ENCODE measurements at places on chromosomes 12 and 14.
A peak's percentile ranks its signal among the peaks of the same experiment; 100 is the strongest.

- H3K4me3 ChIP-seq: no peak overlapping the region
- peaks cover 6% of the 10 kb centered on the region for H3K4me1 ChIP-seq
- DNase-seq: no peak
- no peaks in the 10 kb centered on the region for H3K27me3 ChIP-seq
Observed at GRCh38 chr12:1473418-1473817, 121.0 kb downstream of the FBXL14 start.

DNA sequence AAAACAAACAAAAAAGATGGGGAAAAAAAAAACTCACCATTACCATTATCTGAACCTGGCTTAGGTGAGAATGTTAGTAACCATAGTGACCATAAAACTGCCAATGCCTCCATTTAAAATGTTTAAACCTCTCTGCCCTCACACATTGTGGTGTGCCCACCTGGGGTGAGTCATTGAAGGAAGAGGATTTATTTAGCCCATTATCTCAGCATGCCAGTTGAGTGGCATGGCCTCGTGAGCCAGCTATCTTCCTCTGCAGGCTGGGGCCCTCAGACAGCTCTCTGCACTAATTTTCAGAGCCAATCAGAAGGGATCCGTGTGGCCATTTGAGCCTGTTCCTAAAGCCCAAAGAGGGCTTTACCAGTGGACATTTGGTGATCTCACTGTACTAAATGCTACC, 81.8 kb upstream of the CCDC198 start:
- no peaks in the 10 kb centered on the region for H3K4me1 ChIP-seq
- no peak overlapping the region for H3K27ac ChIP-seq
- no peak overlapping the region for H3K4me3 ChIP-seq
- H3K27me3 ChIP-seq: no peaks in the 10 kb centered on the region
- DNase-seq: no peak

DNA sequence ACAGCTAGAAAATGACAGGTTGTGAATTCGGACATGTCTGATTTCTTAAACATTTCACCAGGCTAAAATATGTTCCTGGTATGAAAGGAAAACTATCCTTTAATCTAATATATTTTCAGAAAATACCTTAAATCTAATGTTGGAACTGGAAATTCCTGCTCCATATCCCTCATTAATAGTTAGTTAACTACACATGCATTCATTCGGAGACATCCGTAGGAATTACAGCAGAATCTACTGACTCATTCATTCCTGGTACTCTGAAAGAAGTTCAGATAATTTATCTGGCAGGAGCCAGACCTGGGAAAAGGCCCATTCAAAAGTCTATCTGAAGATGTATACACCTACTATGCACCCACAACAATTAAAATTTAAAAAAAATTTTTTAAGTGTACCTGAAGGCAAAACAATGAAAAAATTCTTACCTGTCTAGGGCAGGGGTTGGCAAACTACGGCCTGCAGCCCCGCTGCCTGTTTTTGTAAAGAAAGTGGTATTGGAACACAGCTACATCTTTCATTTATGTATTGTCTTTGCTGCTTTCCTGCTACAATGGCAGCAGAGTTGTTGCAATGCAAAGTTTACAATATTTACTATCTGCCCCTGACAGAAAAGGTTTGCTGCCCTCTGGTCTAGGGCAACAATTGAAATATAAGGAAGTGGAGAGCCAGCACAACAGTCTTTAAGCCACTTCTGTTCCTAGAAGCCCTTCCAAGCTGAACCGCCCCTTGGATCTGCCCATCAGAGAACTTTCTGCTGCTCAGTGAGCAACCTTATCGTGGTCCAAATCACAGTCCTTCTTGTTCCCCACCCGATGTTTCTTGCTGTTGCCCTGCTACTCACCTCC, 17.9 kb upstream of the NFYB start:
- DNase-seq: no peak
- H3K4me1 ChIP-seq: peaks cover 10% of the 10 kb centered on the region

DNA sequence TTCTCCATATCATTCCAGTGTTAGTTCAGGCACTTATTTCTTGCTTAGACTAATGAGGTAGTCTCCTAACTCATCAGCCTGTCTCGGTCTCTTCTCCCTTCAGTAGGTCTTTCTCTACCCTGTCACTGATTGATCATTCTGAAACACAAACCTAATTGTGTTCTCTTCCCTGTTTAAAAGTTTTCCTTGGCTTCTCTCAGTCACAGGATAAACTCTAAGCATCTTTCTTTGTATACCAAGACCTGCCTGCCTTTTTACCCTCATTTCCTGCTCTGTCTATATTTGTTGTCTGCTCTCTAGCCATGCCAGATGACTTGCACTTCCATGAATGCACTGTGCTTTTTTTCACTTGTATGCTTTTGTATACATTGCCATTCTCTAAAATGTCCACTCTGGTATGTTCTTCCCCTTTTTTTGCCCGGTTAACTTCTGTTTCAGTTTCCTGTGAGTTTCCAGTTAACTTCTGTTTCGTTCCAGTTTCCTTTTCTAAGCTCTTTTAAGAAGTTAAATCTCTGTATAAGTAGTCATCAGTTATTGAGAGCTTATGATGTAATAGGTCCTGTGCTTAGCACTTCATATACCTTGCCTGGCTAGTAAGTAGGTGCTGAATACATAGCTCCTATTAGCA, 12.8 kb downstream of the DIP2B start:
- DNase-seq: peak; percentile 45
- H3K27ac ChIP-seq: no peak overlapping the region
- no peak overlapping the region for H3K4me3 ChIP-seq

DNA sequence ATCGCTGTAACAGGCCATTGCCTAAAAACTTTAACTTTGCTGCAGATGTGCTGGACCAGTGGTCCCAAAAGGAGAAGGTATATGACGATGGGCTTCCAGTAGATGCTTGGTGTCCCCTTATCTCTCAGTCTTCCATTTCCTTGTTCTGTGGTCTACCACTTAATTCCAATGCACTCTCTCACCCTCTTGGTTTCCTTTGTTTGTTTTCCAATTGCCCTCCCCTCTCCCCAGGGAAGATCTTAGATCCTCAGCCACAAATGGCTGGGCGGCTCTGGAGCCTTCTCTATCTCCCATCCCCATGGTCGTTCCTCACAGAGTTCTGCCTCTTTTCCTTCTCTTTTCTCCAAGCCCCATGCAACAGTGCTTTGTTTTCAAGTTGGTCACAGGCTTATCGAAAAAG, 584 bp downstream of the ACSM4 start:
- H3K27me3 ChIP-seq: peaks cover 4% of the 10 kb centered on the region
- H3K27ac ChIP-seq: no peak overlapping the region
- no peaks in the 10 kb centered on the region for H3K4me1 ChIP-seq

GRCh38 chr12:40583743-40584142, 108.5 kb upstream of the CNTN1 start:
- H3K27me3 ChIP-seq: no peaks in the 10 kb centered on the region
- H3K4me3 ChIP-seq: no peak overlapping the region
- no peak overlapping the region for H3K27ac ChIP-seq
- H3K36me3 ChIP-seq: peaks cover 2% of the 10 kb centered on the region
- no peaks in the 10 kb centered on the region for H3K4me1 ChIP-seq

DNA sequence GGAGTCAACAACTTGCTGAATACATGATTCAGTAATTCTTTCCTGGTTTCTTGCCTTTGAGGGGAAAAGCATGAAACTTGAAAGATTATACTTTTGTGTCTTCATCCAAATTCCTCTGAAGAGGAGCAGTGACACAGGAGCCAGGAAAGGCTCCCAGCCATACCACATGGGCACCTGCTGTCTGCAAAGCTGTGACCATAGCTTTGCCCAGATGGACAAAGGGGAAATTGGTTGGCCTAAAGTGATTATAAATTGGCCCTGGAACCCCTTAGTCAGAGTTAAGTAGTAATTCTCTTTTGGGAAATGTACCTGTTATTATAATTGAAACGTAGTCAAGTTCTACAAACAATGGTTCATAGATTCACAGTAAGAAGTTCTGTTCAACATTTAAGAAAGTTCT, 44.3 kb upstream of the DCN start:
- no peak overlapping the region for H3K27ac ChIP-seq
- H3K4me1 ChIP-seq: no peaks in the 10 kb centered on the region
- H3K27me3 ChIP-seq: peaks cover 10% of the 10 kb centered on the region
- no peak for DNase-seq
- H3K4me3 ChIP-seq: no peak overlapping the region

GRCh38 chr14:61438497-61438859, 117.1 kb downstream of the PRKCH start:
- no peaks in the 10 kb centered on the region for H3K36me3 ChIP-seq
- no peak overlapping the region for H3K27ac ChIP-seq
- H3K4me3 ChIP-seq: no peak overlapping the region
- peaks cover 15% of the 10 kb centered on the region for H3K4me1 ChIP-seq
- no peaks in the 10 kb centered on the region for H3K27me3 ChIP-seq
- DNase-seq: no peak

GRCh38 chr12:2625289-2625612, 169.5 kb upstream of the FKBP4 start:
- peaks cover 7% of the 10 kb centered on the region for H3K4me1 ChIP-seq
- H3K27me3 ChIP-seq: peaks cover 29% of the 10 kb centered on the region
- no peaks in the 10 kb centered on the region for H3K36me3 ChIP-seq

GRCh38 chr14:96911499-96912149, 114.4 kb downstream of the VRK1 start:
- no peak overlapping the region for H3K27ac ChIP-seq
- no peak overlapping the region for H3K4me3 ChIP-seq
- DNase-seq: no peak
- peaks cover 46% of the 10 kb centered on the region for H3K36me3 ChIP-seq

- H3K36me3 ChIP-seq: peaks cover 6% of the 10 kb centered on the region
- DNase-seq: no peak
- no peak overlapping the region for H3K4me3 ChIP-seq
- no peaks in the 10 kb centered on the region for H3K27me3 ChIP-seq
Observed at GRCh38 chr12:107583551-107583950, 102.0 kb upstream of the PWP1 start.

- DNase-seq: no peak
- H3K27me3 ChIP-seq: peaks cover 68% of the 10 kb centered on the region
- H3K27ac ChIP-seq: peak overlapping the region; percentile 47
- peak overlapping the region; percentile 25 for H3K4me3 ChIP-seq
Observed at GRCh38 chr12:57614948-57615500, 3.8 kb downstream of the ARHGEF25 start.

DNA sequence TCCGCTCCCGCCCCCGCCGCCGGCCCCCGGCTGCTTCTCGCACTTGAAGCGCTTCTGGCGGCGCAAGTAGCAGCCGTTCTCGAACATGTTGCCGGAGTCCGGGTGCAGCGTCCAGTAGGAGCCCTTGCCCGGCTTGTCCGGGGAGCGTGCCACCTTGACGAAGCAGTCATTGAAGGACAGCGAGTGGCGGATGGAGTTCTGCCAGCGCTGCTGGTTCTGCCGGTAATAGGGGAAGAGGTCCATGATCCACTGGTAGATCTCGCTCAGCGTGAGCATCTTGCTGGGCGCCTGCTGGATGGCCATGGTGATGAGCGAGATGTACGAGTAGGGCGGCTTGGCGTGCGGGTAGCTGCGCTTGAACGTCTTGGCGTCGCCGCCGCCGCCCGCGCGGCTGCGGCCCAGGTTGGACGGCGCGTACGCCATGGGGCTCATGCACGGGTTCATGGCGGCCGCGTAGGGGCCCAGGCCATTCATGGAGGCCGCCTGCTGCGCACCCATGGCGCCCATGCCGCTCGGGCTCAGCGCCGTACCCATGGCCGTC, 3.0 kb downstream of the FOXA1 start:
- H3K4me1 ChIP-seq: peaks cover 12% of the 10 kb centered on the region
- H3K4me3 ChIP-seq: peak overlapping the region; percentile 35
- peak overlapping the region; percentile 44 for H3K27ac ChIP-seq
- no peak for DNase-seq

DNA sequence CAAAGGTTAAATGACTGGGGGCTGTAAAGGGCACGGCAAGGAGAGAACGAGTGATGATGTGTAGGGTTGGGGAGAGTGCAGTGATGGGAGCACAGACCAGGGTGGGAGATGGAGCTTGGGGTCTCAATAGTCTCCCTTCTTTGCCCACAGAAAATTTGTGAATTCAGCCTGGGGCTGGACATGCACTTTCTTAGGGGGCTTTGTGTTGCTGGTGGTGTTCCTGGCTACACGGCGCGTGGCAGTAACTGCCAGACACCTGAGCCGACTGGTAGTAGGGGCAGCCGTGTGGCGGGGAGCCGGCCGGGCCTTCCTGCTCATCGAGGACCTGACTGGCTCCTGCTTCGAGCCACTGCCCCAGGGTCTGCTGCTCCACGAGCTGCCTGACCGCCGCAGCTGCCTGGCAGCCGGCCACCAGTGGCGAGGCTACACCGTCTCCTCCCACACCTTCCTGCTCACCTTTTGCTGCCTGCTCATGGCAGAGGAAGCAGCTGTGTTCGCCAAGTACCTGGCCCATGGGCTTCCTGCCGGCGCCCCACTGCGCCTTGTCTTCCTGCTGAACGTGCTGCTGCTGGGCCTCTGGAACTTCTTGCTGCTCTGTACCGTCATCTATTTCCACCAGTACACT, 1.7 kb downstream of the FITM1 start:
- DNase-seq: no peak
- H3K27me3 ChIP-seq: no peaks in the 10 kb centered on the region
- no peak overlapping the region for H3K27ac ChIP-seq
- H3K36me3 ChIP-seq: peaks cover 13% of the 10 kb centered on the region
- peaks cover 25% of the 10 kb centered on the region for H3K4me1 ChIP-seq

- no peaks in the 10 kb centered on the region for H3K36me3 ChIP-seq
- H3K27me3 ChIP-seq: no peaks in the 10 kb centered on the region
- no peaks in the 10 kb centered on the region for H3K4me1 ChIP-seq
- DNase-seq: no peak
- no peak overlapping the region for H3K4me3 ChIP-seq
Observed at GRCh38 chr12:15356951-15357364, 34.6 kb downstream of the PTPRO start.

DNA sequence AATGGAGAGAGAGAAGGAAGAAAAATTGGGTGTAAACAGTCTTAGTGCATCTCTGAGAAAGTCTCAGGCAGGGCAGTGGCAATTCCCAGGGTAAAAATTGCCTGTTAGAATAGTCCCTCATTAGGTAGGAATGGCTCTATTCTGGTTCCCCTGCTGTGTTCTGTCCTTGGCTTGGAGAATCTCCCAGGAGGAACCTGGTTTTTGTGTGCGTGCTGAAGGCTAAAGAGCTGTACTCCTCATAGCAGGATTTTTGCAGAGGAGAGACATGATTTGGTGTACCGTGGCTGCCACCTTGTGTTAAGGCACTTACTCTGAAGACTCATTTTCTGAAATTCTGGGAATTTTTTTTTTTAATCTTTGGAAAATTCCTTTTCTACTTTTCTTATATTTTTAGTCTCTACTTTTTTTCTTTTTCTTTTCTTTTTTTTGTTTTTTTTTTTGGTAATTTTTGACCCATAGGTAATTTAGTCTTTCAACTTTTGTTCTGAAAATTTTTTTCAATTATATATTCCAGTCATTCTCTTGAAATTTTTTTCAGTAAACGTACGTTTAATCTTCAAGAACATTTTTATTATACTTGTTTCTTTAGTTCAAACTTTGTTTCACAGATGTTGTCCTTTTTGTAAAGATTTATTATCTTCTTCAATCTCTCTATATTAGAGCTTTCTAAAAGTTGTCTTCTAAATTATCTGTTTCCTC, 63.8 kb downstream of the FBXO33 start:
- no peak overlapping the region for H3K4me3 ChIP-seq
- H3K36me3 ChIP-seq: peaks cover 47% of the 10 kb centered on the region
- no peak overlapping the region for H3K27ac ChIP-seq
- H3K4me1 ChIP-seq: peaks cover 7% of the 10 kb centered on the region
- H3K27me3 ChIP-seq: no peaks in the 10 kb centered on the region

Data from stimulated activated naive B cell treated with anti-CD40 and anti-IgM and Interleukin-4, amounts not matched to agents 10 μg/mL and 1 μg/mL and 100 μg/mL, for 72 hours (primary cell).